ENCODE measurements at places on chromosomes 3 and 15.

DNA sequence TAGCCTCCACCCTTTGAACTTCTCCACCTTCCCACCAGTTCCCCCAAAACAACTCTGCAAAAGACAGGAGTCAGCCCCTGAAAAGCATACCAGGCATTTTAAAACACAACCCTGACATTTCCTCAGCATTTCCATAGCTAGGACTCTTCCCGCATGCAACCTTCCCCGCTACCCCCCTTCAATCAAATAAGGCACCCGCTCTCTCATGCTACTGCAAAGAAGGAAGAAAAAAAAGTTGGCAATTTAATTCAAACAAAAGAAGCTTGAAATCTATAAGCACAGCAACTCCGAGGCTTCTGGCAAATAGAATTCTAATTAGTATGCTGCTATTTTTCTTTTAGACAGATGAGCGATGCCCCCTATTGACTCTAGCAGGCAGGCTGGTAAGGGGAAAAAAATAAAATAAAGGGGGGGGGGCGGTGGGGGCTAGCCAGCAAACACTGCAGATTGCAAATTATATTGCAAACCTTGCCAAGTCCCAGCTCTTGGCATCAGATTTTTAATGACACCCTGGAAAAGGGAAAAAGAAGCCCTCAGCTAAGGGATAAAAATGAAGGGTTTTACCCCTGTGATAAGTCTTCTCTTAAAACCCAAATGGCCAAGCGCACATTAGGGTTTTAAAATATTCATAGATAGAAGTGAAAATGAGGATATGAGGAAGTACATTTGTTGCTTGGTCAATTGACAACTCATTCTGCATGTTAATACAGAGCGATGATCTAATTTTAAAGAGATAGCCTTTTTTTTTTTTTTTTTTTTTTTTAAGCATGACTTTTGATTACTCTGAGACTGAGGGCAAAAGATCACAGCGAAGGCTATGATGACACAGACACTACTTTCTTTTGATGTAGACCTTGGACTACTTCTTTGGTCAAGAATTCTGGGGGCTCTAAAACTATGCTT is 255.2 kb downstream of the NR2F2 start:
- DNase-seq = no peak

DNA sequence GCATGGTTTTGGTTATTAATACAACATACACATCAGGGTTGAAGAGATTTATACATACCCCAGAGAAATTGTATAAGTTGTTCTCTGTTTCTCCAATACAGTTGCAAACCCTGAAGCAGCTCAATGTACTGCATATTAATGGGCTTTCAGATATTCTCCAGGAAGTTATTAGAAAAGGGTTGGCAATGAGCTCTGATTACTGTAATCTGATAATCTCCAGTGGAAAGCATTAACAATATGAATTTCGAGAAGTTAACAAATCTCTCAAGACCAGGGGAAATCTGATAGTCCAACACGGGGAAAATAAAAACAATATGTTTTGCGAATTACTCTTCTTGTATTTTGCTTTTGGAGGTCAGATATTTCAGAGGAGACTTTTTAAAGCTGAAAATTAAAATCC is 950.1 kb downstream of the TBL1XR1 start:
- no peak for DNase-seq

GRCh38 chr3:62098646-62099365 is 274.5 kb downstream of the FEZF2 start:
- no peak for DNase-seq

DNA sequence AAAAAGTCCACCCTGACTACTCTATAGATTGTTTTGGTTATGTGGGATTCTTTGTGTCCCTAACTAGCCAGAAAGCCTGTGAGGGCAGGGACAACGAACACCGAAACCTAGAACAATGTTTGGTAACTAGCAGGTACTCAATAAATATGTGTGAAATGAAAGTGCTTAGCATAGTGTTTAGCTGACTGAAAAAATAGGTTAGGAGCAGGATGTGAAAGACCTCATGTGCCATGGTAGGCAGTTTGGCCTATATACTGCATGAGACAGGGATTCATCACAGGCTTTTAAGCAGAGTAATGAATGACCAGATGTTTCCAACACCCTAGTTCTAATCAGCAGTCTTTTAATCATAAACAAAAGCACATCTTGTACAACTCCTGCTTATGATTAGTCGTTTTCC is 64.2 kb downstream of the MYO5A start:
- no peak for DNase-seq

- no peak for DNase-seq
These were observed 65.0 kb downstream of the EXOG start for GRCh38 chr3:38560996-38561717.

DNA sequence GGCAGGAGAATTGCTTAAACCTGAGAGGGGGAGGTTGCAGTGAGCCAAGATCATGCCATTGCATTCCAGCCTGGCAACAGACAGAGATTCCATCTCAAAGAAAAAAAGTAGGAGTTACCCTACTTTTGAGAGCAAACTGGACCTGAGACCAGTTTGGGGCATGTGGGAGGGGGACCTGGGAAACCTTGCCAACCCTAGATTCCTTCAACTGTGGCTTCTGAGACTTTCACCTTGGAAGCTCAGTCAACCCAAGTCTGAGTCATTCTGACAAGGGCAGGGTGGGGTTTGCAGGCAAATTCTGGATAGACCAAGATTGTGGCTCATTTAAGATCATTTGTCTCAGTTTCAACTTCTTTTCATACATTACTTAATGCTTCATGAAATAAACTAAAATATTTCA is 23.8 kb upstream of the SIAH2 start:
- no peak for DNase-seq

DNA sequence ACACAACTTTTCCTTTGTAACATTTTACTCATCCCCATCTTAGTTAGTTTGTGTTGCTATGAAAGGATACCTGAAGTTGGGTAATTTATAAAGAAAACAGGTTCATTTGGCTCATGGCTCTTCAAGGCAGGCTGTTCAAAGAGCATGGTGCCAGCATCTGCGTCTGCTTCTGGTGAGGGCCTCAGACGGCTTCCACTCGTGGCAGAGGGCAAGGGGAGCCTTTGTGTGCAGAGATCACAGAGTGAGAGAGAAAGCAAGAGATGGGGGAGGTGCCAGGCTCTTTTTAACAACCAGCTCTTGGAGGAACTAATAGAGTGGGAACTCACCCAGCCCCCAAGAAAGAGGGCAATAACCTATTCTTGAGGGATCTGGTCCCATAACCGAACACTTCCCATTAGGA is 23.1 kb downstream of the PLA2G4F start:
- DNase-seq = no peak

GRCh38 chr15:100115066-100115710 is 226.6 kb downstream of the ADAMTS17 start:
- DNase-seq = no peak
